ENCODE measurements at places on chromosomes 6 and 20.

DNA sequence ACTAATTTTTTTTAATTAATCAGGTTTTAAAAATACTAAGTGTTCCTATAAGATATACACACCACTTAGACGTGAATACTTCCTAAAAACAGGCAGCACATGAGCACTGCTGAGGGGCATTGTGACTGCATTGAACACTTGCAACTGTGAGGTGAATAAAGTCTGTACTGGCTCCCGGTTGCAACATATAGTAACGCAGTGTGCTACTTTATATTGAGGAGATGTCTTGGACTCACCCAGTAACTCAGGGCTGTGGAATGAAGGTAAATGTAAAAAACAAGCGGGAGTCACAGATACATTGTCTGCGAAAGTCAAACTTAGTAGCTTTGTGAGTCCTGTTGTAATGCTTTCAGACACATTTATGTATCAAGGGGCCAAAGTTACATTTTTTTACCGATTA is 17.0 kb upstream of the HLA-A start:
- no peak for DNase-seq

DNA sequence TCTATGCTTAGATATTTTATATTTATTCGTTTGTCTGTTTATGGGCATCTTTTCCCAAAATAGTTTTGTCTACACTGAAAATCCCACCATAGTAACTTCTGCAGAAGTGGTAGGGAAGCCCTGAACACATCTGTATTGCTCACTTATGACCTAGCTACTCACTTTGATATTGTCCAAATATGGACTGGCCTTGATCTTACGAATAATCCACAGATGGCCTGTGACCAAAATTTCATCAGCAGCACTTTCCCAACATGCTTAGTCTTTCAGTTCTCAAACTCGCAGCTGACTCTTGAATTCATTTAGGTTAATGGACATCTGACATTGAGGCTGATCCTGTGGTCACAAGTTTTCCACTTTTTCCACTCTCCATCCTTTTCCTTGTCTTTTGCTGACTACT is 80.8 kb upstream of the BEND3 start:
- DNase-seq, result no peak

DNA sequence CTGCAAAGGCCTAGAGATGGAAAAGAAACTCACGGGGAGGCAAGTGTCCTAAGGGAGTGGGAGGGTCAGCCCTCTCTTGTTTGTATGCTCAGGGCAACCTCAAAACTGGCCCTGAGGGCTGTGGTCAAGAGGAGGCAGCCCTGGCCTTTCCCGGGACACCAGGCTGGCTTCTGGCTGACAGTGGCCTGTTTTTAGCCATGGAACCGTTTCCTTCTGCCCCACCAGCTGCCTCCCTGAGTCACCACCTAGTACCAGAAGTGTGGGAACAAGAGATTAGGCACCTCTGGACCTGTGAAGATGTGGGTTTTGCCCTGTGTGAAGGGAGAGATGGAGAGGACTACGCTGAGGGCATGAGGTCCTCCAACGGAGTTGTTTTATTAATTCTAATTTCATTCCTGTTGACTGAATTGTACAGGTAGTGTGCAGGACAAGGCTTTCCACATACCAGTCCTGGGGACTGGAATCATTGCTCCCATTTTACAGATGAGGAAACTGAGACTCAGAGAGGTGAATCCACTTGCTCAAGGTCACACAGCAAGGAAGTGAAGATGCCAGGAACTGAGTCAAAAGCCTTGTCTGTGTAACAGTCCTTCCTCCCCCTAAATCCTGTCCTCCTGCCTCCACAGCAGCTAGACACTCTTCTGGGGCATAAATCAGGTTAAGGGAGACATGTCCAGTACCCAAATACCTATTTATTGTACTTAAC is 5.5 kb downstream of the FOXS1 start:
- DNase-seq, result no peak

- DNase-seq, result no peak
These were observed 374.3 kb downstream of the LMBRD1 start for GRCh38 chr6:69422475-69422874.

GRCh38 chr6:83098589-83098988 is 31.1 kb downstream of the DOP1A start:
- DNase-seq, result no peak

DNA sequence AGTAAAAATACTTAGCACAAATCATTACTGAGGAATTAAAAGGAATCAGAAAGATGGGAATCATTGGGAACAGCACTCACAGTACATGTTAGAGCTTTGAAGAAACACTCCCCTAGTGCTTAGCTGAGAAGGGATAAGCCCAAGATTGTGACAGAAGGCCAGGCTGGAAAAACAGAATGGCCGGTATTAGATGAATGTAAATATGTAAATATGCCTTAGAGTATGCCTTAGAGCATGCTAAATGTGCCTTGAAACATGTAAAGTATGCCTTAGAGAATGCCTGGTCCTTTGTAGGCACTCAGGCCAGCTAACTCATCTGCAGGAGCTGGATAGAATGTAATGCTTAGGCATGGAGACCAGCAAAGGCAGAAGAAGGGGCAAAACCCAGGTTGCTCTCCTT is 10.6 kb upstream of the TENT5A start:
- DNase-seq, result no peak

GRCh38 chr20:58131151-58131550 is 97.3 kb downstream of the ANKRD60 start:
- no peak for DNase-seq

DNA sequence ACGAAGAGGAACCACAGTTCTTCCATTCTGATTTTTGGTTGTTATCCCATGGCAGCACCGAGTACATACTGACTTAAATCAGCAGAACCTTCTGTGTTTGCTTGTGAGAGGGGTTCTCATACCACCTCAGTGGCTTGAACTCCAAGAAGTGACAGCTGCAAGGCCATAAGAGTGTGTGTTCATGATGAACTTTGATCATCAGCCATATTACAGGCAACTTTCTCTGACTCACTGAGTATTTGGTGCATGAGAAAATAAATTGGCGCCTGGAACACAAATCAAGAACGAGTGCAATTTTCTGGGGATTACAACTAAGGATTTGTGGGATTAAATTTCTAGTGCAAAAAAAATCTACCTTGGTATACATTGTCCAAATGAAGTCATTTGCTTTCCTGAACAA is 68.9 kb downstream of the CYP39A1 start:
- no peak for DNase-seq

DNA sequence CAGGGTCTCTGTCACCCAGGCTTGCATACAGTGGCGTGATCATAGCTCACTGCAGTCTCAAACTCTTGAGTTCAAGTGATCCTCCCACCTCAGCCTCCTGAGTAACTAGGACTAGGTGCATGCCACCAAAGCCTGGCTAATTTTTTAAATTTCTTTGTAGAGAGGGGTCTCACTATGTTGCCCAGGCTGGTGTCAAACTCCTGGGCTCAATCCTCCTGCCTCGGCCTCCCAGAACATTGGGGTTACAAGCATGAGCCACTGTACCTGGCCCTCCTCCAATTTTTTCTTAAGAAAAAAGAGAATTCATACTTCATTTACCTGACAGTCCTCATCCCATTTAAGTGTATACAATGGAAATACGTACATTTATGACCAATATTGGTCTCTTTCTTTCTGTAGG is 37.9 kb downstream of the E2F3 start:
- no peak for DNase-seq

- DNase-seq, result no peak
These were observed 71.2 kb upstream of the EMILIN3 start for GRCh38 chr20:41437836-41438235.

GRCh38 chr6:33280539-33280938 is 3.6 kb downstream of the B3GALT4 start:
- no peak for DNase-seq

GRCh38 chr6:67131827-67132226 is 1424.8 kb upstream of the EYS start:
- peak; percentile 18 for DNase-seq

- no peak for DNase-seq
These were observed 18.2 kb upstream of the ZNF391 start for GRCh38 chr6:27370391-27370790.

GRCh38 chr20:31604567-31605030 is 490 bp upstream of the ID1 start:
- no peak for DNase-seq

- no peak for DNase-seq
These were observed 102.3 kb upstream of the FOXP4 start for GRCh38 chr6:41443616-41444525.

GRCh38 chr6:89140347-89141156 is 5.3 kb upstream of the PM20D2 start:
- DNase-seq, result no peak

- DNase-seq, result no peak
These were observed 6.7 kb downstream of the PCK1 start for GRCh38 chr20:57567471-57568079.

GRCh38 chr6:81808851-81809570 is 56.5 kb upstream of the TENT5A start:
- no peak for DNase-seq

DNA sequence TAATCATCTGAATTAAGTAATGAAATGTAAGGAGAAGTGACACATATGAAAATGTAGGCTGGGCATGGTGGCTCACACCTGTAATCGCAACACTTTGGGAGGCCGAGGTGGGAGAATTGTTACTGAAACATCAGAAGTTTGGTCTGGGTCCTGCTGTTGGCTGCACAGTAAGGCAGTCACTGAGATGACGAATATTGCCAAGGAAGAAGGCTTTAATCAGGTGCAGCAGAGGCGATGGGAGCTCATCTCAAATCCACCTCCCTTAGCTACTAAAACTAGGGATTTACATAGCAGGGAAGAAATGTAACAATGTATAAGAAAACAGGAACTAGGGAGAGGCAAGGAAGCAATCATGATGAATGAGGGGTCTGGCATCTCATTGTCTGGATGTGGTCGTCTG is 50.1 kb downstream of the RBM24 start:
- no peak for DNase-seq

DNA sequence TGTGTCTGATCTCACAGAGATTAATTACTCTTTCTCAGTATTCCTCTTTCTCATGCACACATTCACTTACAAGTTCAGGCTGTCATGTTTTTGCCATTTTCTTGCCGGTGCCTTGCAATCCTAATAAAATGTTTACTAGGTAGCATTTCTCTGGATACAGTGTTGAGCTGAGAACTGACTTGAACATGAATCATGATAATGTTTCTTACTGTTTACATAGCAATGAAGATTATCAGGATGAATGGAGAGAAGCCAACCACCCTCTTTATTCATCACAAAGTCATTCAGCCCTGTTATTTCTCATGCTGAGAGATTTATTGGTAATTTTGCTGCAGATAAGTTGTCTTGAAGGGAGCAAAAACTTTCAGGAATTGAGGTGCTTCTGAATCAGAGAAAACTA is 185.5 kb upstream of the ECI2 start:
- DNase-seq, result no peak

DNA sequence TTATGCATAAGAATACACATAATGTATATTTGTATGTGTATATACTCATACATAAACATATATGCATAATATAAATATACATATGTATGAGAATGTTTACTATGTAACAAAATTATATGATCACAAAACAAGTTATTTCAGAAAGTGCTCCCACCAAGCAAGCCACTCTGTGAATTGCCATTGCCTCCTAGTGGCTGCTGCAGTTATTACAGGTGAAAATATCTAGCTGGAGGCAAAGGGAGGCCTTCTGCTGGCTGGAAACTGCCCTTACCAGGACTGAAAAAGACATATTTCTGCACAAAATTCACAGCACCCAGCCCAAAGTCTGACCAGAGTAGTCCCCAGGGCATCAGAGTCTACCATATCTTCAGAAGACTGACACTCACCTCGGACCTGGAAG is 14.4 kb upstream of the ADAM33 start:
- no peak for DNase-seq

- DNase-seq, result peak; percentile 58
These were observed 1.0 kb downstream of the CCN2 start for GRCh38 chr6:131949909-131950766.

- no peak for DNase-seq
These were observed 236.1 kb downstream of the SYNDIG1 start for GRCh38 chr20:24705486-24705885.

DNA sequence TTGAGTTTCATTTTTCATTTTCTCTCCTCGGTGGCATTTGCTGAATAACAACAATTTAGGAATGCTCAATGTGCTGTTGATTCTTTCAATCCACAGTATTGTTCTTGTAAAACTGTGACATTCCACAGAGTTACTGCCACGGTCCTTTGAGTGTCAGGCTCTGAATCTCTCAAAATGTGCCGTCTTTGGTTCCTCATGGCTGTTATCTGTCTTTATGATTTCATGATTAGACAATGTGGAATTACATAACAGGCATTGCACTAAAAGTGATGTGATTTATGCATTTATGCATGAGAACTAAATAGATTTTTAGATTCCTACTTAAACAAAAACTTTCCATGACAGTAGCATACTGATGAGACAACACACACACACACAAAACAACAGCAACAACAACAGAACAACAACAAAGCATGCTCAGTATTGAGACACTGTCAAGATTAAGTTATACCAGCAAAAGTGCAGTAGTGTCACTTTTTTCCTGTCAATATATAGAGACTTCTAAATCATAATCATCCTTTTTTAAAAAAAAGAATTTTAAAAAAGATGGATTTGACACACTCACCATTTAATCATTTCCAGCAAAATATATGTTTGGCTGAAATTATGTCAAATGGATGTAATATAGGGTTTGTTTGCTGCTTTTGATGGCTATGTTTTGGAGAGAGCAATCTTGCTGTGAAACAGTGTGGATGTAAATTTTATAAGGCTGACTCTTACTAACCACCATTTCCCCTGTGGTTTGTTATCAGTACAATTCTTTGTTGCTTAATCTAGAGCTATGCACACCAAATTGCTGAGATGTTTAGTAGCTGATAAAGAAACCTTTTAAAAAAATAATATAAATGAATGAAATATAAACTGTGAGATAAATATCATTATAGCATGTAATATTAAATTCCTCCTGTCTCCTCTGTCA is 88.1 kb downstream of the SNAP25 start:
- no peak for DNase-seq

DNA sequence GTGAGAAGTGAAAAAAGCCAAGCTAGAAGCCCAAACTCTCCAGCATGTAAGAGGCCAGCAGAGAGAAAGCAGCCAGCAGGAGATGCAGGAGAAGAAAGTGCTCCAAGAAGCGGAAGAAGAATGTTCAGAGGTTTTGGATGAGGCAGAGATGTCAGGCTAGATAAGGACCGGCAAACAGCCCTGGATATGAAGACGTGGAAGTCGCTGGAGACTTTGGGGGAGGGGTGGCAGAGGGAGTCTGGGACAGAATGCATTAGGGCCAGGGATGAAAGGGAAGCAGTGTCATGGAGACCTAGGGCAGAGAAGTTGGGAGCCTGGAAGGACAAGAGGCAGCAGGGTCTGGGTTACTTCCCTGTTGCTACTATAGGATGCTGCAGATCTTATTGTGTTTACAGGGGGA is 5.3 kb upstream of the SCUBE3 start:
- DNase-seq, result no peak

DNA sequence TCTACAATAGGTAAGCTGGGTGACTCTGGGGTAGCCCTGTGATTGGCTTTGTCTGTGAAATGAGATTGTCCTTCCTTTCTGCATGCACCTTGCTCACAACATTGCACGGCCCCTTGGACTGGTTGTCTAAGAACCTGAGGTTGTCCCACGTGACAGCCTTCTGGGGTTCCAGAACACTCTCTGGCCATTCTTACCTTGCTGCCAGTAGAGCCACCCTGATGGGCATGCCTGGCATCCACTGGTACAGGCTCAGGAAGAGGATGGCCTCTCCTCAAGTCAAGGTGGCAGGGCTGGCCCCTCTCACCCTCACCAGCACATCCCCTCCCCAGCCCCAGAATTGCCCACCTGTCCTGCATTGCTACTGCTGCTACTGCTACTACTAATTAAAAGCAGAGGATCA is 335.0 kb downstream of the PACRG start:
- DNase-seq, result no peak
